Smooth muscle cell of the coronary artery (primary cell): ENCODE measurements at places on chromosomes 12 and 14. TPM values are rescaled to one million over a fixed set of nuclear protein-coding genes. Genes with fewer than 3 reads are reported as not detected.

Gene NEK9
- 56.6 and 63.5 TPM in 2 replicates for total RNA-seq

Gene OR4E2
- not detected in 2 replicates for total RNA-seq

Gene KCNMB4
- total RNA-seq: 1.2 and 6.0 TPM in 2 replicates

Gene INSM2
- total RNA-seq: not detected in 2 replicates

Gene GPR68
- 7.1 and 15.6 TPM in 2 replicates for total RNA-seq
